ENCODE measurements at places on chromosomes 5 and 9.

- no peak for DNase-seq
Measured at GRCh38 chr9:133927041-133927440, 65.1 kb downstream of the VAV2 start.

DNA sequence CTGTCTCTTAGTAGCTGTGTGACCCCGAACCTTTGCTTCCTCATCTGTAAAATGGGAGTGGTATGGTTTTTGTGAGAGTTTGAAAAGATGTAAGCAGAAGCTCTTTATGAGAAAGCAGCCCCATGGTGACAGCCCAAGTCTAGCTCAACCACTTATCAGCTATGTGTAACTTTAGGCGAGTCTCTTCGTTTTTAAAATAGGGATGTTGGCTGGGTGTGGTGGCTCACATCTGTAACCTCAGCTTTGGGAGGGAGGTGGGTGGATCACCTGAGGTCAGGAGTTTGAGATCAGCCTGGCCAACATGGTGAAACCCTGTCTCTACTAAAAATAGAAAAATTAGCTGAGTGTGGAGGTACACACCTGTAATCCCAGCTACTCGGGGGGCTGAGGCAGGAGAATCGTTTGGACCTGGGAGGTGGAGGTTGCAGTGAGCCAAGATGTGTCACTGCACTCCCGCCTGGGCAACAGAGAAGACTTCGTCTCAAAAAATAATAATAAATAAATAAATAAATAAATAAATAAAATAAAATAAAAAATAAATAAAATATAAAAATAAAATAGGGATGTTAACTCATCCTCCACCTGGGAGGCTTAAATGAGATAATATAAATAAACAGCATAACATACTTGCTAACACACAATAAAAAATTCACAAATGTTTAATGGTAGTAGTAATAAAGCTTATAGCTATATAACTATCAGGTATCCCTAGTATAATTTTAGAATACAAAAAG, 71.7 kb downstream of the APBA1 start:
- no peak for DNase-seq

- no peak for DNase-seq
Measured at GRCh38 chr5:170650850-170651249, 132.7 kb upstream of the GABRP start.

GRCh38 chr5:150082889-150083288, 3.5 kb downstream of the CSF1R start:
- DNase-seq, result no peak

GRCh38 chr5:179623906-179624741, 653 bp upstream of the HNRNPH1 start:
- peak; percentile 38 for DNase-seq

DNA sequence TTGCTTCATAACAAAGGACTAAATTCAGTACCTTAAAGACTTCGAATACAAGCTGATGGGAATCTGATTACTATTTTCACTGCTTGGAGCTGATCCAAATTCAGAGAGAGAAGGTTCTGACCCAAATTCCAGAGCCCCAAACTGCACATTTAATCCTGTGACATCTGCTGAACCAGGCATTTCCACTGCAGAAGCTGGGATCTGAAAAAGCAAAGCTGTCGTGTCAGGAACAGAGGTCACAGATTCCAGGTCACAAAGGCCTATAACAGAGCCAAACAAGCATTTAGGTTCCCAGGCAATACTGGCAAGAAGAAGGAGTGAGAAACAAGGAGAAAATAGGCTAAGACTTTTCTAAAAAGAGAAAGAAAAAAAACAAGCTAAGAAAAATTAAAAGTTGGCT, 105.3 kb downstream of the UBAP2 start:
- no peak for DNase-seq

- no peak for DNase-seq
Measured at GRCh38 chr5:82879089-82879488, 198.1 kb downstream of the TMEM167A start.

All from effector memory CD4-positive, alpha-beta T cell (primary cell).